DND-41 (cell line): ENCODE measurements at places on chromosomes 3 and 15.
A peak's percentile ranks its signal among the peaks of the same experiment; 100 is the strongest.

GRCh38 chr3:69890084-69890483 lies 109.4 kb upstream of the SAMMSON start:
- no peak for DNase-seq

DNA sequence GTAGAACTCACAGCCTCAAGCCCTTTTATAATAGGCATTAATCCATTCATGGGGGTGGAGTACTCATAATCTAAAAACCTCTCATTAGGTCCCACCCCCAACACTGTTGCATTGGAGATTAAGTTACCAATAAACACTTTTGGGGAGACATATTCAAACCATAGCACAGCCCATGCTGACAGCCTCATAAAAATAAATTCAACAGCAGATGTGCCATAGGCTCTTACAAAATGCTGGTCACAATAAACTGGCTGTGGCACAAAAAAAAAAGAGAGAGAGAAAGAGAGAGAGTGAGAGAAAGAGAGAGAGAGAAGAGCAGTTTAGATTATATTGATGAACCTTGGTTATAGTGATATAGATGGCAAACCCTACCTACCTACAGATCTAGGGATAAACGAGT lies 1000.9 kb downstream of the TUSC7 start:
- DNase-seq, result no peak

DNA sequence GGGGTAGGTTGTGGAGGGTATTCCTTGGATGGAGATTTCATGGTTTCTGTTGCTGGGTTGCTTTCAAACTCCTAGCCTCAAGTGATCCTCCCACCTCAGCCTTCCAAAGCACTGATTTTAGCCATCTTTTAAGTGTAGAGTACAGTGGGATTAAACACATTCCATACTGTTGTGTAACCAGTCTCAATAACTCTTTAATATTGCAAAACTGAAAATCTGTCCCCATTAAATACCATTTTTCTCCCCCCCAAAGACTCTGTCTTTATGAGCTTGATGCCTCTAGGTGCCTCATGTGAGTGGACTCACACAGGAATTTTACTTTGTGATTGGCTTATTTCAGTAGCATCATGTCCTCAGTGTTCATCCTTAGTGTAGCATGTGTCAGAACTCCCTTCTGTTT lies 74.7 kb upstream of the ATP10A start:
- DNase-seq, result no peak

GRCh38 chr3:128070898-128071591 lies 18.8 kb downstream of the SEC61A1 start:
- DNase-seq, result no peak

- no peak for DNase-seq
Measured at GRCh38 chr3:7461202-7461825, 600.4 kb downstream of the GRM7 start.

DNA sequence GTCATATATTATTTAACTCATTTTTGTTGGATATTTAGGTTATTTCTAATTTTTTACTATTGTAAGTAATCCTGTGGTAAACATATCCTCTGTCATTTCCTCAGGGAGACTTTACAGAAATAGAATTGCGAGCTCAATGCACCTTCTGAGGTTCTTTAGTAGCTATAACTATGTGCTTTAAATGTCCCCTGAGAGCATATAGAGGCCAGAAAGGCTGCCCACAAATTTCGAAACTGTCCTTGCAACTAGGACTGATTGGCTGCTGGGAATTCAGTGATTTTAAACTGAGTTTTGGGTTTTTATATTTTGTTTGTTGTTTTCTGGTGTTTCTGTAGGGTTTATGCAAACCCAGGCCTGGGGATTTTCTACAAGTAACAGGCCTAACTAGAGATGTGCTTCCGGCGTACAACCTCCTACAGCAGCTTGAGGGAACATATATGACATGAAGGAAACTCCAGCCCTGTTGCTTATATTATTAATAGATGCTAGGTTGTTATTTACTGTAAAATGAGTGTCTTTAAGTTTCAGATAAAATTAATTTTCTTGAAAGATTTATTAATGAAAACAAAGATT lies 29.1 kb upstream of the P4HTM start:
- DNase-seq, result no peak

GRCh38 chr3:73739791-73740453 lies 115.2 kb upstream of the PDZRN3 start:
- no peak for DNase-seq

- no peak for DNase-seq
Measured at GRCh38 chr3:112813016-112813415, 33.6 kb downstream of the CD200R1L start.

GRCh38 chr3:48695393-48695753 lies 9.7 kb upstream of the NCKIPSD start:
- no peak for DNase-seq

GRCh38 chr3:195253923-195254432 lies 17.0 kb downstream of the XXYLT1 start:
- no peak for DNase-seq

DNA sequence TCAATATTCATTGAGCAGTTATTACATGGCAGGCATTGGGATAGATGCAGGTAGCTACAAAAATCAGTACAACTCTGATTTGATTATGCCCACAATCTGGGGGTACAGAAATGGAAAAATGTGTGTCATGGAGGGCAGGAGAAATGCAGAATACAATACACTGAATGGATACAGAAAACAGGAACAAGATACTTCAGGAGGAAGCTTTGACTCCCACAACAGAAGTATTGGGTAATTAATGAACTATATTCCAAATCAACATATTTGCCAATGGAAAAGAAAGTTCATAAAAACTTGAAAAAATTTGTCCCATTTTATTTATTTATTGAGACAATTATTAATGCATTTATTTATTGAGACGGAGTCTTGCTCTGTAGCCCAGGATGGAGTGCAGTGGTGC lies 207.0 kb downstream of the SUCLG2 start:
- DNase-seq, result no peak

DNA sequence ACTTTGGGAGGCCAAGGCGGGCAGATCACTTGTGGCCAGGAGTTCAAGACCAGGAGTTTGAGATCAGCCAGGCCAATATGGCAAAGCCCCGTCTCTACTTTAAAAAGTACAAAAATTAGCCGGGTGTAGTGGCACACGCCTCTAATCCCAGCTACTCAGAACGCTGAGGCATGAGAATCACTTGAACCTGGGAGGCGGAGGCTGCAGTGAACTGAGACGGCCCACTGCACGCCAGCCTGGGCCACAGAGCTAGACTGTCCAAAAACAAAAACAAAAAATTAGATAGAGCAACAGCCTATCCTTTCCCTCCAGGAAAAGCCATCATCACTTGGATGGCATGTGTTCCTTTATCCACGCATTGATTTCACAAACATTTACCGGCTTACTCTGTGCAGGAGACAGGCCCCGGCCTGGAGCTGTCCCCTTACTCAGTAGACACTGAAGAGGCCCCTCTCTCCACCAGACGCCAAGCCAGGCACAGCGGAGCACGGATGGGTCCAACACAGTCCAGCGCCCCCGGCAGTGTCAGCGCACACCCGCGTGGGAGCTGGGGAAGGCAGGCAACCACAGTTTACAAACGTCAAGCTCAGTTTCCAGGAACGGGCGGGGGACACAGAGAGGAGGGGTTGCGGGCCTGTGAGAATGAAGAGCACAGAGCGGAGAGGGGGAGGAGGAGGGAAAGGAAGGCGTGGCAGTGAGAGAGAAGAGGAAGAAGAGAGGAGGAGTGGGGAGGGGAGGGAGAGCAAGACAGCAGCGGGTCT lies 3.1 kb downstream of the GP5 start:
- peak; percentile 94 for DNase-seq

- no peak for DNase-seq
Measured at GRCh38 chr3:129025108-129025507, 24.0 kb downstream of the EFCC1 start.

DNA sequence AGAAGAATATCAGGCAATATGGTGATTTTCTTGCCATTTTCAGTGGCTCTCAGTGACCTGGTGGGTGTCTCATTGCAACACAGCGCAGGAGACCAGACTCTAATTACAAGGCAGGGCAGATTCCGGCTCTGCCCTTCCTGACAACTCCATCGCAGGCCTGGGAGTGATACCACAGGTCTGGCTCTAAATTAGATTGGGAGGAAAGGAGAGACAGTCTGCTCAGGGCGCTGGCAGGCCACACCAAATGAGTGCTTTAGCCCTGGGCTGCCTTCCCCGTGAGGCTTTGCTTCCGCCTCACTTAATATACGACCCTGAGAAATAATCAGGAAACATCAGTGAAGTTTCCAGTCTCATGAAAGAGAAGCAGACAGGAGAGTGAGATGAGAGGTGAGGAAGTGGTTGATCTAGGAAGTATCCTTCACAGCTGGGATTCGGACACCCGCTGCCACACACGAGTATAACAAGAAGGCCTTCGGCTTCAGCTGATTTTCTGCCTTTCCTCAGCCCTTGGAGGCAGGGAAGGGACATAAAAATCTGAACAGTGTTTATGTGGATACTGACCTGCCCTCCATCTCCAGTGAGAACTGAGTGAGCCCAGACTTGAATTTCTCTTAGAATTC lies 73.7 kb upstream of the PROK2 start:
- DNase-seq, result no peak
